Astrocyte of the hippocampus (primary cell): ENCODE measurements at places on chromosomes 4 and X.
A peak's percentile ranks its signal among the peaks of the same experiment; 100 is the strongest.

DNA sequence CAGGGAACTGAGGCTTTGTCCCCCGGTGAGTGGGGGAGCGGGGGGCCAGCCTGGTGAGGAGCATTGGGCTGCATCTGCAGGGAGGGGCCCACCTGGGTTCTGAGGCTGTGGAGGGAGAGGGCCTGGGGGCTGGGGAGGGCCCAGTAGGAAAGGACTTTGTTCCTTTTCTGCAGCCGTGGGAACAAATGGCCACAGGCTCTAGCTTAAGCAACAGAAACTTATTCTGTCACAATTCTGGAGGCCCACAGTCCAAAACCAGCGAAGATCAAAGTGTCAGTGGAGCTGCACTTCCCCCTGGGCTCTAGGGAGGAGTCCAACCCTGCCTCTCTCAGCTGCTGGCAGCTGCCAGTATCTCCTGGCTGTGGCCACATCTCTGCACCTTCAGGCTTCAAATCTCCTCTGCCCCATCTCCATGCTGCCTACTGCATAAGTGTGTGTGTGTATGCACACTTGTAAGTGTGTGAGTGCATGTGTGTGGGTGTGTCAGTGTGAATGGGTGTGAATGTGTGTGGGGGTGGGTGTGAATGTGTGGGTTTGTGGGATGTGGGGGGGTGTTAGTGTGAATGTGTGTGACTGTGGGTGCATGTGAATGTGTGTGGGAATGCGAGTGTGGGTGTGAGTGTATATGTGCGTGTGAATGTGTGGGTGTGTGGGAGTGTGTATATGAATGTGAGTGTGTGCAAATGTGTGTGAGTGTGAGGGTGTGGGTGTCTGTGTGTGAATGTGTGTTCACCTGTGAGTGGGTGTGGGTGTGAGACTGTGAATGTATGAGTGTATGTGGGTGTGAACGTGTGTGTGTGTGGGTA, 204.5 kb upstream of the PSAPL1 start:
- DNase-seq: no peak

DNA sequence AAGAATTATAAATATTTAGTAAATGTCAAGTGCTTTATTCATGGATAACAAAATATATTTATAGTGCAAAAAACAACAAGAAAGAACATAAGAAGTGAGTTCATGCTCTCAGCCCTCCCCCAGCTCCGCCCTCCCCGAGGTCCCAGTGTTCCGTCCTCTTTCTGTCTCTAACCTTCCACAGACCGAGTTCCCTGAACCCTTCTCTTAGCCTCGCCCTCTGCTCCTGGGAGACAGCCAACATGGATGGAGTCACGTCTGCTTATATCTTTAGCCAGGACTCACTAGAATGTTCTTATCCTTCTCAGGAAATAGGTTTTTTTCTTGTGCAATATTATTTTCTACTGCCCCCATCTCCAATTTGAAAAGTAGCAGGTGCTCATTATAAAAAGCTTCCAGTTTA, 40.1 kb upstream of the HELT start:
- DNase-seq: no peak

DNA sequence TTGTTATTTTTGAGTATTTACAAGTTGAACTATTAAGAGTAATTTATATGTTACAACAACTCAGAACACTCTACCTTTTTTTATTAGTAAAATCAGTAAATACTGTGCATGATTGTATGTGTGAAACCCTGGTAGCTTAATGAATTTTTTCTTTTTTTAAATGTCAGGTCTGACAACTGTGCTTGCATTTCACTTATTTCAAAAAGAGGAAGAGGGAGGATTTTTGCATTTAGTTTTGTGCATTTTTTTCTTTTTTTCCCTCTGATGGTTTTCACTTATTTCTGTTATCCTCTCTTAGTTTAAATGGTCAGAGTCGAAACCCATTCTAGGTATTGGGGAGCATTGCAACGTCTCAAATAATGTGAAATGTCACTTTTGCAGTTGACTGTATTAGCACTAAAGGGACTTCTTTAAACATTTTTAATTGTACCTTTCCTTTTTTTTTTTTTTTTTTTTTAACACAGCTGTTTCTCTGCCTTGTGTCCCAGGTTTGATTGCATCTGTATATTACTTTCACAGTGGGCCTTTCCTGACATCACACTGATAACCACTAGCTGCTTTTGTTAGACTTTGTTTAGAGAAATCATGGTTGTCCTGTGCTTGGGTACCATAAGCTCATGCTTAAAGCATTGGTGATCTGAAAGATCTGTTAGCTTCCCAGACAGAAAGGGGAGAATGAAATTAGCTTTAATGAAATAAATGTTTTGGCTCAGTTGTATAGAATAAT, 28.5 kb downstream of the MOB1B start:
- no peak for DNase-seq

DNA sequence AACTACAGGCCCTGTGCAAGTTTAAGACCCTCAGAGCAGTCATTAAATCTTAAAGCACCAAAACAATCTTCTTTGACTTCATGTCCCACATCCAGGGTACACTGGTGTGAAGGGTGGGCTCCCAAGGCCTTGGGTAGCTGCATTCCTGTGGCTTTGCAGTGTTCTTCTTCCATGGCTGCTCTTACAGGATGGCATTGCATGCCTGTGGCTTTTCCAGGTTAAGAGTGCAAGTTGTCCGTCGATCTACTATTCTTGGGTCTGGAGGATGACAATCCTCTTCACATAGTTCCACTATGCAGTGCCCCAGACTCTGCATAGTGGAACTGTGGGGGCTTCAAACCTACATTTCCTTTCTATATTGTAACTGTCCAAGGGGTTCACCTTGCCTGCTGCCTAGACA, 494.5 kb downstream of the CFAP47 start:
- no peak for DNase-seq

DNA sequence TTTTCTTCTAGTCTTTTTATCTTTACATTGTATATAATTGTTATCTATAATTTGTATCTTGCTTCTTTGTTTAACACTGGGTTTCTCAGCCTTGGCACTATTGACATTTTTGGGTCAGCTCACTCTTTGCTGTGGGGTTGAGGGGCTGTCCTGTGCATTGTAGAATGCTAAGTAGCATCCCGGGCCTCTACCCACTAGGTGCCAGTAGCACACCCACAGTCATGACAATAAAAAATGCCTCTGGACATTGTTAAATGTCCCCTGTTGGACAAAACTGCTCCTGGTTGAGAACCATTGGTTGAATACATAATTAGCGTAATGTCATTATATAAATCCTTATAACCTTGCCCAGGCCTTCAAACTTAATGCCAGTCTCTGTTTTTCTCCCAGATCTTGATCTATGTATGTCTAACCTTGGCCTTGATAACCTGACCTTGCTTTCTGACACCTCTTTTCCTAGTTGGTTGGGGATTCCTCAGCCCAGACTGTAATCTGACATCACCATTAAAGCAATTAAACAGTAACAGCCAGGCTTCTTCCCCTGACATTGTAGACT, 46.1 kb downstream of the DCX start:
- no peak for DNase-seq

- peak; percentile 53 for DNase-seq
Observed at GRCh38 chr4:79046016-79046592, 106.9 kb upstream of the PAQR3 start.

GRCh38 chr4:80610199-80610598, 274.7 kb downstream of the CFAP299 start:
- no peak for DNase-seq

DNA sequence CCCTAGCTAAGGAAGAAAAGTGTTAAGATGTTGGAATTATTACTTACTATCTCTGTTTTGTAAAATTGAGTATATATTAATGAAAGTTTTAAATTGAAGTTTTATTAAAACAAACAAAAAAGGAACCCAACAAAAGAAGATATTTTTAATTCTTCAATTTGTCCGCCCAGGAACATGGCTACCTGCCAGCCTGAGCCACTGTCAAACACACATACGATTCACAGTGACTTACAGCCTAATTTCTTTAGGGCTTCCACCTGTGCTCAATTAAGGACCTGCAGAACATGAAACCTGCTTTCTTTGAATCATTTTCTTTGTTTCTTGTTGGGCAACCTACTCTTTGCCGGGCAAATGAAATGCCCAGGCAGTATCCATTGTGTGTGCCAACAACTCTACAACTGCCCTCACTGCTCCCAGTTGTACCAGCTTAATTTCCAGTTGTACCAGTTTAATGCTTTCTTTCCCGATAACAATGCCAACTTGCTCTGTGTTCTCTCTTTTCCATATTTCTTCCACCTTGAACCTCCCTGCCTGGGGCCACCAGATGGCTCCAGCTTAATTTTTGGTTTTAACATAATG, 181.7 kb downstream of the GBA3 start:
- no peak for DNase-seq

GRCh38 chr4:6236816-6237390, 32.7 kb upstream of the WFS1 start:
- DNase-seq: no peak

DNA sequence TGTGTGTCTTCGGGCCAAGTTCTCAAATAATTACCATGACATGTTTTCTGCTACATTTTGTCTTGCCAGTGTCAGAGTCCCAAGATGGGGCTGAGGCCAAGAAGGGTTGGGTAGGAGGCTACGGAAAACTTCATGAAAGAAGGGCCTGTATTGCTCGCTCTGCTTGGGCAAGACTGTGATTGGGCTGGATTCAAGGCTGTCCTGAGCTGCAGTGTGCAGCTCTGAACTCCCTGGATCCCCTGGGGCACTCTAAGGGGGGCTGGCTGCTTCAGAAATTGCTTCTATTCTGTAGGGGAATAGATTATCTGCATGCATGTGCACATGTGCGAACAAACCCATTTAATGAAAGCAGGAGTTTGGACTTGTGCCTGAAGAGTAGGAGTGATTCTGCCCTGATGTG, 13.6 kb downstream of the TSPAN6 start:
- DNase-seq: no peak

- no peak for DNase-seq
Observed at GRCh38 chr4:187767687-187768086, 227.9 kb upstream of the ZFP42 start.

DNA sequence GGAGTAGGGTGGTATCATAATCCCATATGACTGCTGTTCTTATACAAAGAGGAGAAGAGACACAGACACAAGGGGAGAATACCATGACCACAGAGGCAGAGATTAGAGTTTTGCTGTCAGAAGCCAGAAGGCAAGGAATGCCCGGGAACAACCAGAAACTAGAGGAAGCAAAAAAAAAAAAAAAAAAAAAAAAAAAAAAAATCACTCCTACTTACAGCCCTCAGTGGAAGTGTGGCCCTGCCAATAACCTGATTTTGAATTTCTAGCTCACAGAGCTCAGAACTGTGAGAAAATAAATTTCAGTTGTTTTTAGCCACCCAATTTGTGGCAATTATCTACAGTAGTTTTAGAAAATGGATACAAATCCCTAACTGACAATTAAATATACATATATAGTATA, 30.4 kb upstream of the UBE2NL start:
- DNase-seq: no peak

- no peak for DNase-seq
Observed at GRCh38 chr4:128009428-128009827, 44.2 kb downstream of the ABHD18 start.

- peak; percentile 4 for DNase-seq
Observed at GRCh38 chr4:164239433-164239832, 514.5 kb upstream of the SMIM31 start.

- DNase-seq: no peak
Observed at GRCh38 chrX:95640226-95640625, 1044.4 kb upstream of the DIAPH2 start.

DNA sequence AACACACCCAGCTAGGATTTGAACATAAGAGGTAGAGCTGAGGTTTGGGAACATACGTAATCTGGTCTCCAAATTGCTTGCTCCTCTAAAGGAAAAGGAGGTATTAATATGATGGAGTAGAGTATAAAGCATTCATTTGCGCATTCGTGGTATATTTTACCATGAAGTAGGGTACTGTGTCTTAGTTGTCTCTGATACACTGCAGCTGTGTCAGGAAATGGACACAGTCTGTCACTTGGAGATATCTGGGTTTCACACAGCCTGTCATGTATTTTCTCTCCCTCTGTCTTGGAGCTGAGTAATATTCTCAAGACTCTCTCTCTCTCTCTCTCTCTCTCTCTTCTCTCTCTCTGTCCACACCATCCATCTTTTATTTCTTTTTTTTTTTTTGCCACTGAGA, 274.8 kb upstream of the UGT8 start:
- DNase-seq: no peak

GRCh38 chrX:41302370-41302769, 31.6 kb upstream of the DDX3X start:
- DNase-seq: peak; percentile 16

DNA sequence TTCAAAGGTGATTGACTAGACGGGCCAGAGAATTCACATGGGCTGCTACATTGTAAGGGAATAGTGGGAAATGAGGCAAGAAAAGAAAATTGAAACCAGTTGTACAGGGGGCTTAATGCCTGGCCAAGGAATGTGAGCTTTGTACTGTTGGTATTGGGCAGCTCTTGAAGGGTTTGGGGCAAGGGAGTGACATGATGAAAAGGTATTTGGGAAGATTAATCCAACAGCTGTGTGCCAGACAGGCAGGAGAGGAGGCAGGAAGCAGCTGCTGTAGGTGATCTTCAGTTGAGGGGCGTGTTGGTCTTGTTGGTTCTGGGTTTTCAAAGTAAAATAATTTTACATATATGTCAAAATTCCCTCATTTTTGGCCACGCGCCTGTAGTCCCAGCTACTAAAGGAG, 384.5 kb upstream of the TENM3 start:
- DNase-seq: no peak

- DNase-seq: peak; percentile 7
Observed at GRCh38 chr4:23920716-23921446, 31.0 kb upstream of the PPARGC1A start.

DNA sequence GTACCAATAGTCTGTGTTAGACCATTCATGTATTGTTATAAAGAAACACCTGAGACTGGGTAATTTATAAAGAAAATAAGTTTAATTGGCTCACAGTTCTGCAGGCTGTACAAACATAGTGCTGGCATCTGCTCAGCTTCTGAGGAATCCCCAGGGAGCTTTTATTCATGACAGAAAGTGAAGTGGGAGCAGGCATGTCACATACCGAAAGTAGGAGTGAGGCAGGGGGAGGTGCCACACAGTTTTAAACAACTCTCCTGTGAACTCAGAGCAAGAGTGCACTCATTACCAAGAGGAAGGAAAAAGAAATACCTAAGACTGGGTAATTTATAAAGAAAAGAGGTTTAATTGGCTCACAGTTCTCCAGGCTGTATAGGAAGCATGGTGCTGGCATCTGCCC, 591.2 kb downstream of the PPP4R3C start:
- DNase-seq: no peak

DNA sequence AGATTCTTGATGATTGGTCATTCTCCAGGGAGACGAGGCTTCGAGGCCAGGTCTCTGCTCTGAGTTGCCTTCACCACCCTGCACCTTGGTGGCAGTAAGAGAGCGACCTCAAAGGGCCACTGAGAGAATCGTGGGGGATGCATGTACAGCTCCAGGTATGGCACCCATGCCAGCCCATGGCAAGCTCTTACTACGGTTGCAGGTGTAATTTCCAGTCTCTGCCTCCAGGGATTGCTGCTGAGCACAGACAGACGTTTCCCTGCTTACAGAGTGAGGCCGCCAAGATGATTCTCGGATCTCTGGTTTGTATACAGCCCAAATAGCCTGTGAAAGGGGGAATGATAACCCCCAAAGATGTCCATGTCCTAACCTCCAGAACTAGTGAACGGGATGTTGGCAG, 16.3 kb upstream of the DRD5 start:
- DNase-seq: peak; percentile 11
